RPMI7951 (cell line): ENCODE measurements at places on chromosomes 6 and 20. TPM values are rescaled to one million over a fixed set of nuclear protein-coding genes. Genes with fewer than 3 reads are reported as not detected.
A peak's percentile ranks its signal among the peaks of the same experiment; 100 is the strongest.

- DNase-seq: no peak
Observed at GRCh38 chr6:74287932-74288331, 591.9 kb downstream of the CD109 start.

The PLA2G7 gene
- 0.48 and 0.59 TPM in 2 replicates for total RNA-seq

GRCh38 chr20:57709823-57710799, at the start of gene PMEPA1:
TSS of gene PMEPA1 (minus strand) at chr20:57710015. CDS start at chr20:57709582, 433 bp downstream.
- DNase-seq: peak; percentile 99

GRCh38 chr20:51508158-51508557, 34.4 kb downstream of the NFATC2 start:
- no peak for DNase-seq

The CCN5 gene
- not detected in 2 replicates for total RNA-seq

The SLC2A10 gene
- total RNA-seq: 20.4 and 23.4 TPM in 2 replicates

The RCAN2 gene
- total RNA-seq: 0.48 and 0.49 TPM in 2 replicates

The HLA-DRB5 gene
- not detected in 2 replicates for total RNA-seq

GRCh38 chr20:51305316-51306052, 237.0 kb downstream of the NFATC2 start:
- no peak for DNase-seq

DNA sequence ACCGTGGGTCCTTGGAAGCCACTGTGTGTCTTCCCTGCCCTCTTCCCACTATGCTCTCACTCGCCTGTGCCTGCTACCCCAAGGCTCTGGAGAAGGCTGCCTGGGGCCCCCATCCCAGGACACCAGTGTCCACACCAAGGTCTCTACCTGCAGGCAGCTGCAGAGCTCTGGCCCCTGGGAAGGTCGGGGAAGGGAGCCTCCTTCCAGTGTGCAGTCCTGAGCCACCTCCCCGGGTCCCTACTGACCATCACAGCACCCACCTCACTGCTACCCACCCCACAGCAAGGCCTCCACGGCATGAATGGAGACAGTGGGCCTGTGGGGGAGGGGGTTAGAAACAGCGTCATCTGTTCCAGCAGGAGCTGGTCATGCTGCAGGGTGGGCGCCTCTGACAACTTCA, 35.6 kb downstream of the RBM38 start:
- no peak for DNase-seq

The TLDC2 gene
- total RNA-seq: 0.39 TPM in 1 of 2 replicates, not detected in the other

The SIRPD gene
- 0.36 and 0.68 TPM in 2 replicates for total RNA-seq

DNA sequence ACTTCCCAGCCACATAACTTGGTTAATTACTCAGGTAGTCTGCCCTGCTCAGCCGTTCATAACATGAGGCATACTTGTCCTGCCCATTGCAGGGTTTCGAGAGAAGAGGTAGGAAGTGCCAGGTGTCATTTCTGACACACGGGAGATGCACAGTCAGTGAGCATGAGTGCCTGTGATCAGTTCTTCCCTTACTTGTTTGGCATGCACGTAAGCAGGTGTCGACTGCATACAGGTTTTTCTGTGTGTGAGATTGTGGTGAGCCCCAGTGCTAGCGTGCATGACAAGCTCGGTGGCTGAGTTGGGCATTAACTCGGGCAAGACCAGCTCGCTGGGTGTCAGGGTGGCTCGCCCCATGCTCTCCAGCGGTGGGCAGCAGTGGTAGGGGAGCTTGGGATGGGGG, 51.2 kb upstream of the SLC22A1 start:
- no peak for DNase-seq

DNA sequence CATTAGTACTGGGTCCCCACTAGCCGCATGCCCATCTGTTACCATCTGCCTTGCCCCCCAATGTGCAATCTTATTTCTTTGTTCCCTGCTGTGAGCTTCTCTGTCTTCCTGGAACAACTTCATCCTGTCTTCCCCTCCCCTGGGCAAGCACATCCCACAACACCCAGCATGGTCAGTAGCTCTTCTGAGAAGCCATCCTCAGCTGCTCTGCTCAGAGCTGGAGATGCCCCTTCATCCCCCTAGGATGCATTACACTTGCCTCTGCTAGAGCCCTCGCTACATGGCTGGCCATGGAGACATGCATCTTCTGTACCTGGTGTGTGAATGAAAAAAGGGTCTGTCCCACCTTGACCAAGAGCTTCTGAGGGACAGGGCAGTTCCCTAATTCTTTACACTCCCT, 141.2 kb downstream of the CDC5L start:
- no peak for DNase-seq

GRCh38 chr6:85676086-85676729, 33.5 kb upstream of the SYNCRIP start:
- DNase-seq: no peak

The HLA-DOA gene
- total RNA-seq: under 0.01 TPM in 1 of 2 replicates, not detected in the other

DNA sequence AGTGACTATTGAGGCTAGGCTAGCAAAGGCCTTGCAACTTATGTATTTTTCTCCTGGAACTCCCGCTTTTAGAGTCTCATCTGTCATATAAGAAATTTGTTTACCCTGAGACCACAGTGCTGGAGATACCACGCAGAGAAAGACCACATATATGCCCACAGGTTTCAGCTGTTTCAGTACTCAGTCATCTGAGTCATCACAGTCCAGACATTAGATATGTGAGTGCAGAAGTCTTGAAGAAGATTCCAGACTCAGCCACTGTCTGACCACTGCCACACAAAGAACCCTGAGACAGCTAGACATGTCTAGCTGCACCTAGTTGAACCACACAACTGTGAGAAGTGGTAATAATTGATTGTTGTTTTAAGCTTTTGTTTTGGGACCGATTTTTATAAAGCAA, 648.3 kb downstream of the EPM2A start:
- DNase-seq: peak; percentile 54

GRCh38 chr6:100923481-100924165, 42.5 kb upstream of the ASCC3 start:
- no peak for DNase-seq

- DNase-seq: no peak
Observed at GRCh38 chr6:99393366-99393697, 663 bp downstream of the COQ3 start.

DNA sequence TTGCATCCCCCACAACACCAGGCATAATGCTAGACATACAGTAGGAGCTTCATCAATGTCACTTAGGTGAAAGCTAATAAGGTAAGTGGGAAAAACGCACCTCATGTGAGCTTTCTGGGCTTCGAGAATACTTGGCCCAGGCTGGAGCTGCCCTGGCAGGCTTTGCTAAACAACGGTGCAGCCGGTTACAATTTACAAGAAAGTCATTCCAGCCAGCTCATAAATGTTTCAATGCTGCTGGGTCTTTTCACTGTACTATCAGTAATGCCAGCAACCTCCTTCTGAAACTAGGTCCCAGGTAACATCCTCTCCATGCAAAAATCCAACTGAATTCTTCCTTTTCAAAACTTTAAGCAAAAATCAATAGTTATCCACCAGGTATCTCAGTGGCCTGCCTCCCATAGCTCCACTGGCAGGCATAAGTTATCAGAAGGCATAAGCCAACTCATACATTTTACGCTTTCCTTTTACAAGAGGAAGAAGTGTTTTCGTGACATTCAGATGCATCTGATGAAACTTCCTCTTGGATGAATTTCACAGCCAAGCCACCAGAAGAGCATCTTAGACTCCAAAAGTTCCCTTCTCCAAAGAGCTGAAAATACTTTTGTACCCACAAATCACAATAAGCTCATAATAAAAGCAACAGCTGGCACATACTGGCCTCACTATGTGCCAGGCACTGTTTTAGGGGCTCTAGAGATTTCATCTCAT, 56.3 kb downstream of the RTN4IP1 start:
- DNase-seq: no peak

DNA sequence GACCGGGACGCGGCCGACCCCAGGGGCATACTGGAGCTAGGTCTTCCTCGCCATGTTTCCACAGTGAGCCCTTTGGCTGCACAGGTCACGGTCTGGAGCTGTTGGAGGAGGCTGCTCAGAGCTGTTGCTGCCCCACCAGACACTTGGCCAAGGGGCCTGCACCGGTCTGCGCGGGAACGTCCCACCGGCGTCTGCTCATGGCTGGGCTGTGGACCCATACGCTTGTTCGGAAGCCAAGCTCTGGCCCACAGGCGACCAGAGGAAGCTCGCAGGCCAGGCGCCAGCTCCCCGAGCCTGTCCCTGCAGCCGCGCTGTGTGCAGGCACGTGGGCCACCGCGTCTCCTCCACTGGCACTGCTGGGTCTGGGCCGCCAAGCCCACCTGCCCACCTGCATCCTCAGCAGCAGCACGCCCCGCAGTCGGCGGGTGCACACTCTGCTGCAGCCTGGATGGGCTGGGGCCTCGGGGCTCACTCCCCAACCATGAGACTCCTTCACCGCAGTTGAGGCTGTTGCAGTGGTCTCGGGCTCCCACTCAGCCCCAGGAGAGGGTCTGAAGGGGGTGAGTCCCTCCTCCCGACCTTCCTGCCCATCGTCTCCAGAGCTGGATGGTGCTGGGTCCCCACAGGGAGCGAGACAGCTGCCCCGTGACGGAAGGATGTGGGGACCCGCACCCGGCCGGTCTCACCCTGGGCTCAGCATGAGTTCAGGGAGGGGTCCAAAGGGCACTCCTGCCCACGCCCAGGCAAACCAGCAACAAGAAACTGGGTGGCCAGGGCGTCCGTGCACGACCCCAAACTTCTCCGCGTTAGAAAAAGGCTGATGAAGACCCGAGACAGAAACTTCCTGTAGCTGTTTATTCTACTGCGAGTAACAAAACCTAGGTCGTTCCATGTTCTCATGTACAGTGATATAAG, 15.5 kb upstream of the TCFL5 start:
- DNase-seq: no peak

DNA sequence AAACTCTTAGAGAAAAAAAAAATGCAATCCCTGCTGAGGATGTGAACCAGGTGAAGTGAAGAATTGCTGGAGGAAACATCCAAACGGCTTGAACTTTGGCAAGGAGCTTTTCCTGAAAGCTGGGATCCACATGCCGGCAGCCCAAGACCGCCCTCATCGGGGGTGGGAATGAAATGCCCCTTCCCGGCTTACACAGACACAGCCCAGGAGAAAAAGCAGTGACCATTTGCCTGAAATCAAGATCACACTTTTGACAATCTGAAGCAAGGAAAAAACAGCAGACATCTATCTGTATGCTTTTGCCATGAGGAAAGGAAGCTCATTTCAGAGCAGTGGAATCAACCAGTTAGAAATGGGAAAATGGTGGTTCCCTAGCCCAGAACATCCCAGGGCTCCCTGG, 254.5 kb downstream of the TAF4 start:
- no peak for DNase-seq

The GRM4 gene
- total RNA-seq: not detected in 2 replicates

The BANF2 gene
- not detected in 2 replicates for total RNA-seq

The AIF1 gene
- total RNA-seq: not detected in 2 replicates

The HLA-DQB2 gene
- total RNA-seq: not detected in 2 replicates

DNA sequence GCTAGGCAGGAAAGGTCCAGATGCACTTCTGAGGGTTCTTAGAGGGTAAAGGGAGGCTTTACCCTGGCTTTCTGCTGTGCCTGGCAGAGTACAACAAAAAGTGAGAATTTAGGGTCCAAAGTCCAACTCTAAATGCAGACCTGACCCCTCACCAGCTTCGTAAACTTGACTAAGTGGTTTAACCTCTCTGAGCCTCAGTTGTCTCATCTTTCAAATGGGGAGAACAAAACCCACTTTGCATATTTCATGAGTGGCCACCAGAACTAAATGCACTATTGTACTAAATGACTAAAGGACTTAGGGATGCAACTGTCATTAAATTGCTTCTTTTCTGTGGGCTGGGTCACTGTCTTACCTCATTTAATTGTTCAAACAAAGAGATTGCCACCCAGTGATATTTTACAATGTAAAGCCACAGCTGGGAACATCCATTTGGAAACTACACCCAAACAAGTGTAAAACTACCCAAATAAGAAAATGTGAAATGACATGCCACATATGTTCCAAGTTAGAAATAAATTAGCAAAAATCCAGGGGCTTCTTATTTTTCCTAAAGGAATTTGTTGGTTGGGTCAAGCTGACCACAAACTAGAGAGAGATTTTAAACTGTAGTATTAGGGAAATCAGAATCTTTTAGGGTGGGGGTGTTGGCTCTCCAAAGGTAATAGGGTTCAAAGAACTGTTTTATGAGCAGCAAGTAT, 48.3 kb upstream of the RIN2 start:
- DNase-seq: no peak

- no peak for DNase-seq
Observed at GRCh38 chr6:152981989-152982903, 595 bp downstream of the FBXO5 start.

The KIF6 gene
- 2.6 and 4.9 TPM in 2 replicates for total RNA-seq

GRCh38 chr20:62704341-62704948, 4.2 kb upstream of the NTSR1 start:
- peak; percentile 100 for DNase-seq

DNA sequence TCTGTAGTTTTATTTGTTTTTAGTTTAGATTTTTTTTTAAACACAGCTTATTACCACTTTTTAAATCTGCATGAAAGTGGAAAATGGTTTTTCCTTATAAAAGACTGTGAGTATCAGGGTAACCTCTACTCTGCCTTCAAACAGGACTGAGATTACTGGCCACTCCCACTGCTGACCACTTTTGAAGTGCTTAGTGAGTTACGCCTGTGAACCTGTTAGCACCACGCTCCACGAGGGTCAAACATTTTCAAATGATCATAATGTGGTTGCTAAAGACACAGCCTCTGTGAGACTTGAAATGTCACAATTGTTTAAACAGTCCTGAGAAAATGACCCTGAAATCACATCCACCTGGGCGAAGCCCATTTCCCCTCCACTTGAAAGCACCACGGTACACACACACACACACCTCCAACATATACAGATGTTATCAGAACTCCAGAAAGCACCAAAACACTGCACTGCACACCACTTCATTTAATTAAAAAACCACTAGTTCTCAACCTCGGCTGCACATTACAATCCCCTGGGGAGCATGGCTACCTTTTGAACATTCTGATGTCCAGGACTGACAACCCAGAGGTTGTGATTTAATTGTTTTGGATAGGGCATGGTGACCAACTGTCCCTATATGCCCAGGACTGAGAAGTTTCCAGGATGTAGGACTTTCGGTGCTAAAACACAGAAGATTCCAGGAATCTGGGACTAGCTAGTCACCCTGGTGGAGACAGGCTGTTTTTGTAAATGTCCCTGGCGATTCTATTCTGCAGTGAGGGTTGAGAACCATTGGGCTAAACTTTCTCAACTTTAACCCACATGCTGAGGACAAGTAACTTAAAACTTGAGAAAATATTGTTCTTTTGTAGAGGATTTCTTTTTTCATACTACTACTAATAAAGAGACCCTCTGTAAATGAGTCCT, 176.4 kb upstream of the MYLIP start:
- no peak for DNase-seq

The CD93 gene
- total RNA-seq: under 0.01 TPM in 1 of 2 replicates, not detected in the other

DNA sequence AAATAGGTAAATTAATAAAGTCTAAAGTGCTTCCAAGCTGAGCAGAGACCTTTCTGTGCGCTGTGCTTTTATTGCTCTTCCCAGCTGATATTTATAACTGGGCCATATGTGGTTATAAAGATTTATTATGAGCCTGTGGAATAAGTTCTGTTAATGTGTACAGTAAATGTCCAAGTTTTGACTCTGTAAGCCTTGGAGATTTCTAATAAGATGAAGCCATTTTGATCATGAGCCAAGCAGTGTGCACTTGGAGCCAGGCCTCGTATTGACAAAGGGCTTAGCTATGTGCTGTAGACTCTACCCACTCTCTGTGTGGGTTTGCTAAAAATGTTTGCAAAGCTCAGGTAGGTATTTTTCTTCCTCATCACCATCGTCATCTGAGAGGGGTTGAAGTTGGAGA, 361.1 kb downstream of the FOXA2 start:
- DNase-seq: no peak
